ENCODE measurements at places on chromosomes 6 and 20. TPM values are rescaled to one million over a fixed set of nuclear protein-coding genes. Genes with fewer than 3 reads are reported as not detected.

- no peak for DNase-seq
Observed at GRCh38 chr20:49832632-49833327, 20.2 kb downstream of the SLC9A8 start.

DNA sequence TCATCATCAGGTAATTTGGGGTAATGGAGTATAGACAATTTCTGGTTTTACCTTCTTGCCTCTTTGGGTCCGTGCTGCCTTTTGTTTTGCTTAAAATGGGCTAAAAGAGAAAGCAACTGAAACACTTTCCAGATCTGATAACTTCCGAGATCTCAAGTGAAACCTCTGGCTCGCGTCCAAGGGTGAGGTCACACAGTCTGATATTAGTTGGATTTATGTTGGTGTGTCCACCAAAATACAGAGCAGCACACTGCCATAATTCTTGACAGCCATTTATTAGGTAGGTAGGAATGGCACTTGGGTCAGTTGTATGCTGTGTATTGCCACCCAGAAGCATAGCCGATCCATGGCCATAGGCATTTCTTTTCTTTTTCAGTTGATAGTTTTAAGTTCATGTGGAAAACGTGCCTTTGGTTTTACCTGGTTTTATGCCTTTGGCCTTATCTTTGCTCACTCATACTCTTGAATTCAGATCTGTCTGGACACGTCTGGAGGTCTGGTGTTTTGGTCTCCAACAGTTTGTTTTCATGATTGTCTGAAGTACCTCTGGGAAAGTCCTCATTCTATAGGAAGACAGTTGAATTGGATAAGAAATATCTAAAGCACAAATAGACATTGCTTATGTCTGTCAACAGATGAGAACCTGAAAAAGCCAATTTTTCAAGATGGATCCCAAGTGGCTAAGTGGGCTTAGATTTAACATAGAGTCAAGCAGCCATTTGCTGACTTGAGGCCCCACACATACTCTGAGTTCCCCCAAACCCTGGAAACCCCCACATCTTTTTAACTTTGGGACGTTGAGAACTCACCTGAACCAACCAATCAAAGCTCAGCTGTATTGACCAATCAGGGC lies 320.8 kb downstream of the SOX4 start:
- peak; percentile 65 for DNase-seq

DNA sequence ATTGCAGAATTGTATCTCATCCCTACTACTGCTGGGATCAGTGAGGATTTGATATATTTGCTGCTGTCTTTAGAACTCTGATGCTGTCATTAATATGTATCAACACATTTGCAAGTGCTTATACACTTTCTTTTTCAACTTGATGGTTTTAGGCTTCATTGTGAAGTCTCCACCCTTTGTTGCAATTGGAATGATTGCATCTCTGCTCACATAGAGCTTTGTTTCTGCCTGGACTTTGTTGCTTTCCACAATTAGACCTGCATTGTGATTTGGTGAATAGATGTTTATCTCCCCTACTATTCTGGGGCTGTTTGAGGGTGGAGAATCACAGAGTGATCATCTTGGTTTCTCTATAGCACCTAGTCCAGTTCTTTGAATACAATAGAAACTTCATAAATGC lies 666.7 kb downstream of the EPM2A start:
- DNase-seq: no peak

DNA sequence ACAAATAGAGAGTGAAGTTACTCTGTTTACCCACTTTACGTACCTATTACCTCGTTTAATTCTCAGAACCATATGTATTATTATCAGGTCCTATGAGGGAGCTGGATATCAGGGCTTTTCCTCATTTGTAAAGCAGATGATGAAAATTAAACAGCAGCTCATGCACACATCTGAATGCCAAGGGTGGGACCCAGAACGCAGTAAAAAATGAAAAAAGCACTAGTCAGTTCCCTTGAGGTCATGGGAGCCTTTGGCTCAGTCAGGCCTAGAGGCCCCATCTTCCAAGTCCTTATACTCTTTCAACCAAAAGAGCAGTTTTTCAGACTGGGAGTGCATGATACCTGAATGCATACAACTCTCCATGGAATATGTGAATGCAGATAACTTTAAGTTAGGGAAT lies 23.0 kb downstream of the B3GAT2 start:
- DNase-seq: no peak

DNA sequence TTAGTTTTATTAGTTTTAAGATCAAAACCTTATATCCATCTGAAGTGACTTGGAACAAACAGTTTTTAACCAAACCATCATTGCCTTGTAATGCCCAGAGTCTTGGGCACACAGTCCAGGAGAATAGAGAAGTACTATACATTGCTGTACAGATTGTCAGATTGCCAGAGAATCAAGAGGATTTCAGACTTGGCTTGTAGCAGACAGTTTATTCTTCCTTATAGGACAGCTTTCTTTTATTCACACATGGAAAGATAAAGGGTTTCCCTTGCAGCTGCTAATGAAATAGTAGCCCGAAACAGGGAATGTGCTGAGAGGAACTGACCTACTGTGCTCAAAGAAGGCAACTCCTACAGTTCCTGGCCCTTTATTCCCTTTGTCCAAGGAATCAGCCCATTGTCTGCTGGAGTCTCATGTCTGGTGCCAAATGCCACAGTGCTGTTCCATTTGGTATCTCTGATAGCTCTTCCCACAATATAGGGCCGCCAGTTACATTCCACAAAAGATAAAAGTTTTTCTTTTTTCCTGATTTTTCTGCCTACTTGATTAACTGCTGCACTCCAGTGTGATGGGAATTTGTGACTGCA lies 30.6 kb downstream of the DCBLD1 start:
- DNase-seq: no peak

DNA sequence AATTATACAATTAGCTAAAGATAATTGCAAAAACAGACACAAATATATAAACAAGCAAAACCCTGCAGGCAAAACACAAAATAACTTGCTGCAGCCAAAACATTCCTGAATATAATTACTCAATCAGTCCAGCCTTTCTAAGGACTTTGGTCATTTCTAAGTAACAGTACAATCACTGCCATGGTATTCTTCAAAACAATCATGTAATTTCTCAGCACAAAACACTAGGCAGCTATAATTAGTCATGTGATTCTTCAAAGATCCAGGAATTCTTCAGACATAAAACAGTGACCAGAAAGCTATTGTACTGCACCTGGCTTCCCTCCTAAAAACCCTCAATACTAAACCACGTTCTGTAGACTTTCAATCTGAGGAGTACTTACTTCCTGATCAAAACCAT lies 881.1 kb downstream of the EPHA7 start:
- DNase-seq: no peak

DNA sequence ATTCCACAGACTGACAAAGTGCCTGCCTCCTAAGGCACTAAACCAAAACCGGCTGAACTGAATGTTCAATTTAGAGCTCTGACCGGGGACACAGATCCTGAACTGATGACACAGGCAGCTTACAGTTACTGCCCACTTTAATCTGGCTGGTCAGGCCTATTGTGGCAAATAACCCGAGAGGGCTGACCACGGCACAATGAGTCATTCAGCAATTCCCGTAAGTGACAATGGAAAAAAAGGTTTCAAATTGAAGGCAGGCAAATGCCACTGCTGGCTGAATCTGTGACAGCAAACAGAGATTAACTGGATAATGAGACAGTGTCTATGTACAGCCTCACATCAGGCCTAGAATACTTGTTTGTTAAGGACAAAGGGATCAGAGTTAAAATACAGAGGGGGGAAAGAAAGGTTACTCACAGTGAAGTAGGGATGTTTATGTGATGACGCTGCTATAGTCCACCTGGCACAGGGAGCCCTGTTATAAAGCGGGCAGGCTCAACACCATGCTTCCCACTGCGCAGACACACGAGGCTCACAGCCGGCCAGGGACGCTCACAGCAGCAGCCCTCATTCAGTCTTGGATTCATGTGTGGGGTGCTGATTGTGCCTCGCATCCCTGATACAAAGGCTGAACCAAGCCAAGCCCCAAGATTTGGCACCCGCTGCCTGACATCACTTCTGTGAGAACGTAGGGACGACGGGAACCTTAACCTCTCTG lies 54.4 kb downstream of the RTN4IP1 start:
- DNase-seq: no peak

- DNase-seq: peak; percentile 71
Observed at GRCh38 chr6:3825331-3825831, 23.8 kb upstream of the FAM50B start.

GRCh38 chr6:6694368-6694780 lies 105.9 kb downstream of the LY86 start:
- no peak for DNase-seq

The TRMT6 gene
- total RNA-seq: 9.8 TPM

GRCh38 chr6:16163066-16163465 lies 34.2 kb downstream of the MYLIP start:
- DNase-seq: no peak

DNA sequence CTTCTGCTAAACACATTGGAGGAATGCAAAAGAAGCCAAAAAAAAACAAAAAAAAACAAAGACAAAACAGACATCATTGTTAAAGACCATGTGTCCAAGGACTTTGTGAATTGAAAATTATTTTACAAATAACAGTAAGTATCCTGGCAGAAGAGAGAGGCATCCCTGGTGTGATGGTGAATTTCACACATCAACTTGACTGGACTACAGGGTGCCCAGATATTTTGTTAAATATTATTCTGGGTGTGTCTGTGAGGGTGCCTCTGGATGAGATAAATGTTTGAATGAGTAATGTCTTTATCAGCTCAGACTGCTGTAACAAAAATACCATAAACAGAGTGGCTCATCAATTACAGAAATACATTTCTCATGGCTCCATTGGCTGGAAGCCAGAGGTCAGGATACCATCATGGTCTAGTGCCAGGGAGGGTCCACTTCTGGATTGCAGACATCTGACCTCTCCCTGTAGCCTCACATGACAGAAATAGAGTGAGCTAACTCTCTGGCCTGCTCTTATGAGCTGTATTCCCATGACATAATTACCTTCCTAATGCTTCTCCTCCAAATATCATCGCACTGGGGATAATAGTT lies 12.2 kb upstream of the C6orf118 start:
- DNase-seq: no peak

DNA sequence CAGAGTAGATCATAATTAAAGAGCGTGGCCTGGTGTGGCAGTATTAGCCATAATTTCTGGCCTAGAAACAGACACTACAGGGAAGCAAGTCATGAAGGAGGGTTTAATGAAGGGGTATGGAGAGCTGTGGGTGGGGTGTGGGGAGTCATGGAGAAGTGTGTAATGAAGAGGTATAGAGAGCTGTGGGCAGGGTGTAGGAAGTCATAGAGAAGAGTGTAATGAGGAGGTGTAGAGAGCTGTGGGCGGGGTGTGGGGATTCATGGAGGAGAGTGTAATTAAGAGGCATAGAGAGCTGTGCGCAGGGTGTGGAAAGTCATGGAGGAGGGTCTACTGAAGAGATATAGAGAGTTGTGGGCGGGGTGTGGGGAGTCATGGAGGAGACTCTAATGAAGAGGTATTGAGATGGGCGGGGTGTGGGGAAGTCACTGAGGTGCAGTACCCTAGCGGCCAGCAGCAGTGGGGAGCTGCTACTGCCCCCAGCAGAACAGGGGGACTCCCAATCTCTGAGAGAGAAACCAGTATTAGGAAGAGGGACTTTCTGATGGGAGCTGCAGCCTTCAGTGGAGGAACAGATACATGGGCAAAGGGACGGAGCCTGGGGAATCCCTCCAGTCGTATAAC lies 145.4 kb upstream of the FOXA2 start:
- no peak for DNase-seq

The RIMS1 gene
- 1.4 TPM for total RNA-seq

GRCh38 chr20:1813674-1814635 lies 81.3 kb upstream of the SIRPA start:
- DNase-seq: no peak

The DNMT3B gene
- 0.50 TPM for total RNA-seq

- DNase-seq: no peak
Observed at GRCh38 chr6:144834426-144835038, 549.4 kb downstream of the UTRN start.

DNA sequence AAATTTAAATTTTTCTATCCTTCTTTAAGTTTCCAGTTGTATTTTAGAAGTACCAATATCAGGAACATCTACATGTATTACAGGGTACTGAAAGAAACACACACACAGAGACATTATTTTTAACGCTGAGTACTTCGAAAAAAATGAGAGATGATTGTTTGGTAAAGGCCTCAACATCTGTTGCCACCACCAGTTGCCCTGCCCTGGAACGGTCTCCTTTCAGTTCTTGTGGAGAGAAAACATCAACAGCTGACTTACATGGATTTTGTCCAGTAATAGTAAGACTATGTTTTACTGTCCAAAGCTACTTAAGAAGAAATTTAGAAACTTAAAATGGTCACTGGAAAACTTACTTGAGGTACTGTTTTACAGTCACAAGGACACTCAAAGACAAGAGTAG lies 16.7 kb downstream of the HMGCLL1 start:
- DNase-seq: no peak

DNA sequence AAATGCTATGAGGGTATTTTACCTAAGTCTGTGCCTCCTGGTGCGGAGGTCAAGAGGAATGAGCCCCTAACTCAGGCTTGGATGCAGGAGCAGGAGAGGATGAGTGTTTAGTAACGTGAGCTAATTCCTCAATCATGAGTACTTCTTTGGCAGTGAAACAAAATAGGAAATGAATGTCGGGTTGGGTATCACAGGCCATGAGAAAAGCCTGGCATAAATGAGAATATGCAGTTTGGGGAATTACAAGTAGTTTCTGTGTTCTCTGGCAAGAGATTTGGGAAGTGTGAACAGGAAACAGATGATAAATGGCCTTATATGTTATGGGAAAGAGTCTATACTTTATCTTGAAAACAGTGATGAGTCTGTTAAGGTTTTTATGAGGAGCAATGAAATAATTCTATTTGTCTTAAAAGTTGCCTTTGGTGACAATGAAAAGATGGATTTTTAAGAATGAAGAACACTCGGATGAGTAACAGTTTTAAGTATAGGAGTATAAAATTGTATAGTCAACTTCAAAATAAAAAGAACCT lies 59.0 kb upstream of the RNF146 start:
- no peak for DNase-seq
